ENCODE measurements at places on chromosomes 7 and 10.

DNA sequence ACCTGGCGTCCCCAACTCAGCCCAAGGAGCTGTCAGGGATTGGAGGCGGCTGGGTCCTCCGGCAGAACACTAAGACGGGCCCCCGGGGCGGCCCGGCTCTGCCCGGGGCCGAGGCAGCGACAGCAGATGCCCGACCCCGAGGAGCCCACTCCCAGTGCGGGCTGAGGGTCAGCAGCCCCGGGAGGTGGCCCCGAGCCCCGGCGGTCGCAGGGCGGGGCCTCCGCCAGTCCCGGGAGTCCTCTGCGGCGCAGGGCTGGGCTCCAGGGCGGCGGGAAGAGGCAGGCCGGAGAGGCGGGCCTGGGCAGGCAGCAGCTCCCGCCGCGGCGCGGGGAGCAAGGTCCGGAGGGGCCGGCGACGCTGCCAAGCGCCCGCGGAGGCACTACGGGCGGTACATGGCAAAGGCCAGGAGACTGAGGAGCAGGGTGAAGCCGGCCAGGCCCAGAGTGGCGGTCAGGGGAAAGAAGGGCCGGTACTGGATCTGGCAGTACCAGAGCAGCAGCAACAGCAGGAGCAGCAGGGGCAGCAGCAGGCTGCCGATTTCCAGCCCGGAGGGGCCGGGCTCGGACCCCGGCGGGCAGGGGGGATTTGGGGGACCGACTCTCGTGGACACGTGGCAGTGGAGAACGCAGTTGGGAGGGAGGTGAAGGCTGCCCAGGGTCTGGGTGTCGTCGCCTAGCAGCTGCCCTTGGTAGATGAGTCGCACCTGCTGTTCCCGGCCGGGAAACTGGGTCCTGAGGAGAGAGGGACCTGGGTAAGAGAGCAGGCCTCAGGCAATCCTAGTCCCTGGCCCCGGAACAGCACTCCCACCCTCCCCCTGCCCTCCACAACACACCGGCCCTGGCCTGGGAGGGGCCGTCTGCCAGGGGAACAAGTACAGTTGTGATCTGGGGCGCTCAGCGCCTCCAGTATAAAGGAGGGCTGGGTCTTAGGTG lies 827 bp upstream of the FASTK start:
- DNase-seq = no peak

DNA sequence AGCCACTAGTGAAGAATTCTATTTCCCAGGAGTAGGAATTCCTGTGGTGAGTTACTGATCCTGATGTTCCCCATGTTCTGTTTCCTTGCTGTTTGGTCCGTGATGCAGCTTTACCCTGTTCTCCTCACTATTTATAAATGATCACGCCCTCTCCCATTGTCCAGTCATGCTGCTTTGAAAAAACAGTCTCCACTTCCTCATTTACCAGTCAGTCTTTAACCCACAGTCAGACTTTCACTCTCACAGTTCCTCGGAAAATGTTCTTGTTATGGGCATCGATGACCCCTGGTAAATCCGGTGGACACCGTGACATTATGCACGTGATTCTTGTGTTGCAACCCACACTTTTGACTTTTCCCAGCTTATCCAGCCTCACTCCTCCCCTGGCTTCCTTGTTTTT lies 14.4 kb downstream of the SCIN start:
- DNase-seq = no peak

- DNase-seq = no peak
These were observed 752.1 kb upstream of the POM121L12 start for GRCh38 chr7:52283335-52283734.

DNA sequence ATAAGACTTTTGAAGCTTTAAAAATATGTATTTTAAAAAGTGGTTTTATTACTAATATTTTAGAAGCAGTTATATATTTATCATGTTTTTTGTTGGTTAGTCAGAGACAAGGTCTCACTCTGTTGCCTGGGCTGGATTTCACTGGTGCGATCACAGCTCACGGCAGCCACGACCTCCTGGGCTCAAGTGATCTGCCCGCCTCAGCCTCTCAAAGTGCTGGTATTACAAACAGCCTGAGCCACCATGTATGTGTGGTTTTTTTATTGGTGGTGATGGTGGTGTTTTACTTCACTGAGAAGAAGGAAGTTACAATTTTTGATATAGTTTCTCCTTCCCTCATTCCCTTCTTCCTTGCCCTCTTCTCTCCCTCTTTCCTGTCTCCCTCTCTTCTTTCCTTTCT lies 13.4 kb downstream of the NHLRC2 start:
- no peak for DNase-seq

DNA sequence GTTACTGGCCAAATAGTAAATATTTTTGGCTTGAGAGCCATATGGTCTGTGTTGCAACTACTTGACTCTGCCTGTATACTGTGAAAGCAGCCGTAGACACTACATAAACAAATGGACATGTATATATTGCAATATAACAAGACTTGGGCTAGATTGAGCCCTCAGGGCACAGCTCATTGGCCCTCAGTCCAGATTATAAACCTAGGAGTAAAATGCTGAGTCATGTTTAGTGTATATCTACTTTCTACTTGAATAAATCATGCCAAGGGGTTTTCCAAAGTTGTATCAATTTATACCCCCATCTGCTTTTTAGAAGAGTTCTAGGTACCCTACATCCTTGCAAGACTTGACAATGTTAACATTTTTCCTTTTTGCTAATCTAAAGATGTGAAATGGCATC lies 27.4 kb upstream of the POU6F2 start:
- no peak for DNase-seq

DNA sequence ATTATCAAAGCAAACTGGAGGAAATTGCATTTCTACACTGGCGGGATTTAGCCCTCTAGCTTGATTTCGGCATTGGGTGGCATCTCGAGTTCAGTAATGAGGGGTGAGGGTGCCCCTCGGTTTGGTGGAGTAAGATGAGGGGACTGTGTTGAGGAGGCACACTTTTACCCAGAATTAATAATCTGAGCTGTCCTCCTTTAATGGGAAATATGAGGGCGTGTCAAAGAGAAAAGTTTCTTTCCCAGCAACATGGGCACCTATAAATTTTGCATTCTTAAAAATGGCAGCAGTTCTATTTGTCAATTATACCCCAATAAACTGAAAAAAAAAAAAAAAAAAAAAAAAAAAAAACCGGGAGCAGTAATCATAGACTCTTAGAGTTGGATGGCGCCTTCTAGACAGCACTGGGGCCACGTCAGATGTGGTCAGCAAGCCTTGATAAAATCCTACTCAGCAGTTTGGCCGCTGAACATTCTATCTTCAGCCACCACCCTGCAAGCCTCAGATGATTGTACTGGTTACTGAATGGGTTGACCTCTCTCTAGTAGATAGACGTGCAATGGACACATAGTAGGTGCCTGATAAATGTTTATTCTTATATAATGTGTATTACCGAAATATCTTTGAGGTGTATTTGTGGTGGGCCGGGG lies 931 bp downstream of the PAPSS2 start:
- no peak for DNase-seq

DNA sequence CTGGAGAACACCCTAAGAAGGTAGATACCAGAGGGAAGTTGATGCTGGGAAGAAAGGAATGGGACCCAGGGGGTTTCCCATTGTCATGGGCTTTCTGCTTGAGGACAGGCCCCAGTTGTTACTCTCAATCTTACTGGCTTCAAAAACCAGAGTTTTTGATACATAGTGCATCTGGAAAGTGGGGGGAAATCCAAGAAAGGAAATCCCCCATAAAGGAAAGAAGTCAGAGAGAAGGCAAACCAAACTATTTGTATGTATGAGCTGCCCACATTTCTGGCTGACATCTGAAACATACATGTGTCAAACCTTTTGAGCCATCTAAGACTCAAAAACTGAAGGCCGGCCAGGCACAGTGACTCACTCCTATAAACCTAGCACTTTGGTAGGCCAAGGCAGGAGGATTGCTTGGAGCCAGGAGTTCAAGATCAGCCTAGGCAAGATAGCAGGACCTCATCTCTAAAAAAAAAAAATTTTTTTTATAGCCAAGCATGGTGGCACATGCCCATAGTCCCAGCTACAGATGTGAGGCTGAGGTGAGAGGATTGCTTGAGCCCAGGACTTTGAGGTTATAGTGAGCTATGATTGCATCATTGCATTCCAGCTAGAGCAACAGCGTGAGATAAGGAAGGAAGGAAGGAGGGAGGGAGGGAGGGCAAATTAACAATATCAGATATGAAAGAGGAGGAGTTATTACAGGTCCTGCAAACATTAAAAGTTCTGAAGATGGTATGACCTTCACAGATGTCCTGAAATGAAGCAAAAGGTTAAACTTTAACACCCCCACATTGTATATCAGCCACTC lies 6.7 kb upstream of the COA1 start:
- no peak for DNase-seq

DNA sequence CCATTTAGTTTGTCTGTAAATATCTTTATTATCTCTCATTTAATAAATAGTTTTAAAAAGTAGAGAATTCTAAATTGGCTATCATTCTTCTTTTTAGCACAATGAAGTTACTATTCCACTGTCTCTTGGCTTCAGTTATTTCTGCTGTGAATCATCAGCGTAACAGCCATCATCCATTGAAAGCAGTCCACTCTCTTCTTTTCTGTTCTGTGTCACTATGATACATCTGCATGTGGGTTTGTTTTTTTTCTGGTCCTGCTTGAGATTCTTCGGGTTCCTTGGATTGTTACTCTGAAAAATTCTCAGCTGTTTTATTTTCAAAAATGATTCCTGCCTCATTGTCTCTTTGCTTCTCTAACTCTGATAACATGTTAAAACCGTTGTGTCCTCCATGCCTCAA lies 52.5 kb downstream of the CSGALNACT2 start:
- DNase-seq = no peak

DNA sequence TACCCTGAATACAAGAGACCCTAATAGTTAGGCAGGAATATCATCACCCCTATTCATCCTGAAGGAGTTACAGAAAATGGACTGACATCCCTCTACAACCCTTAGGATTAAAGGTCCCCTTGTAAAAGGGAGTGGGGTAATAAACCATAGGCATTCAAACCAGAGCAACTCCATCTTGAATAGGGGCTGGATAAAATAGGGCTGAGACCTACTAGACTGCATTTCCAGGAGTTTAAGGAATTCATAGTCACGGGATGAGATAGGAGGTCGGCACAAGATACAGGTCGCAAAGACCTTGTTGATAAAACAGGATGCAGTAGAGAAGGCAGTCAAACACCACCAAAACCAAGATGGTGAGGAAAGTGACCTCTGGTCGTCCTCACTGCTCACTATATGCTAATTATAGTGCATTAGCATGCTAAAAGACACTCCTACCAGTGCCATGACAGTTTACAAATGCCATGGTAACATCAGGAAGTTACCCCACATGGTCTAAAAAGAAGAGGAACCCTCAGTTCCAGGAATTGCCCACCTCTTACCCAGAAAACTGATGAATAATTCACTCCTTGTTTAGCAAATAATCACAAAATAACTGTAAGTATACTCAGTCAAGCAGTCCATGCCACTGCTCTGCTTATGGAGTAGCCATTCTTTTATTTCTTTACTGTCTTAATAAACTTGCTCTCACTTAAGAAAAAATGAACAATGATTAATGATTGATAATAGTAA lies 37.2 kb downstream of the CUBN start:
- DNase-seq = no peak

DNA sequence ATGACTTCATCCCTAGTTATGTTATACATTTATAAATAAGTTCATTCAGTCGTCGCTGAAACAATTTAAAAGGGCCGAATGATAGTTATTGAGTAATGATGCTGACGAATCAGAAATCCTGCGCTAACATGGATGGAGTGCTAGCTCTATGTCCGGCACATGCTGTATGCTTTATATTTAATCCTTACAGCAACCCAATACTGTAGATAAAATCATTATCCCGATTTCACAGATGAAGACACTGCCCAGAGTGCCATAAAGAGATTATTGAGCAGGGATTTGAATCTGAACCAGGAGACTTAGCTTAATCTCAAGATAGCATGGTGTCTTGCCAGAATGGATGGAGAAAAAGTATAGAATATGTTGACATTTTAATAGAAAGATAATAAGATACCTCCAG lies 1.1 kb upstream of the ICA1 start:
- no peak for DNase-seq

DNA sequence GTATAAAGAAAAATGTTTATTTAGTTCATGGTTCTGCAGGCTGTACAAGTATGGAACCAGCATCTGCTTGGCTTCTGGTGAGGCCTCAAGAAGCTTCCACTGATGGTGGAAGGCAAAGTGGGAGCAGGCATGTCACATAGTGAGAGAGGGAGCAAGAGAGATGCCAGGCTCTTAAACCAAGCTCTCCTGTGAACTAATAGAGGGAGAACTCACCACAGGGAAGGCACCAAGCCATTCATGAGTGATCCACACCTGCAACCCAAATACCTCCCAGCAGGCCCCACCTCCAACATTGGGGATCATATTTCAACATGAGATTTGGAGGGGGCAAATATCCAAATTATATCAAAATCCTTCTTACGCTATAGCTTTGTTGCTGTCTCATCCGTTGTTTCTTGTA lies 113.1 kb downstream of the CPED1 start:
- DNase-seq = no peak

- no peak for DNase-seq
These were observed 18.3 kb downstream of the CREB5 start for GRCh38 chr7:28430616-28431015.

GRCh38 chr10:119395280-119396007 lies 147.1 kb downstream of the RGS10 start:
- no peak for DNase-seq

DNA sequence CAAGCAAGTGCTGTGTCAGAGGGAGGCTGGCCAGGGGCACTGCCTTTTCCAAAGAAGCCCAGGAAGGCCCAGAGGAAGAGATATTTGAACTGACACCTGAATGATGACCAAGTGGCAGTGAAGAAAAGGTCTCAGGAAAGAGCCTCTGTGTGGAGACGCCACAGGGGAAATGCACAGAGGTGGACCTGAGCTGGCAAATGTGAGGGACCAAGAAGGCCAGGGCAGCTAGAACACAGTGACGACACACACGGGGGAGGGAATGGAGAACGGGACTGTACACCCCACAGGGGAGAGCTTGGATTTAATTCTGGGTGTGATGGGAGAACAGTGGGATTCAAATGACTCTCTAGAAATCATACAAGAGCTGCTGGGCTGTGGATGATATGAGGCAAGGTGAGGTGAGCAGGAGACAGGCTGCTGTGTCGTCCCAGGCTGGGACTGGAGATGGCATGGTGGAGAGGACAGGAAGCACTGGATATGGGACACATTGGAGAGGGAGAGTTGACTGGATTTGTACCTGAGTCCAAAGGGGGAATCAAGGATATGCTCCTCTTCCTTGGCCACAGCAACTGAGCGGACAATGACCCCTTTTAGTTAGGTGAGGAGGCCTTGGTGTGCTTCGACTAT lies 84.2 kb upstream of the DDC start:
- DNase-seq = no peak

Measured in GDM1 (cell line).